ENCODE measurements at places on chromosomes 5 and 9. TPM values are rescaled to one million over a fixed set of nuclear protein-coding genes. Genes with fewer than 3 reads are reported as not detected.

DNA sequence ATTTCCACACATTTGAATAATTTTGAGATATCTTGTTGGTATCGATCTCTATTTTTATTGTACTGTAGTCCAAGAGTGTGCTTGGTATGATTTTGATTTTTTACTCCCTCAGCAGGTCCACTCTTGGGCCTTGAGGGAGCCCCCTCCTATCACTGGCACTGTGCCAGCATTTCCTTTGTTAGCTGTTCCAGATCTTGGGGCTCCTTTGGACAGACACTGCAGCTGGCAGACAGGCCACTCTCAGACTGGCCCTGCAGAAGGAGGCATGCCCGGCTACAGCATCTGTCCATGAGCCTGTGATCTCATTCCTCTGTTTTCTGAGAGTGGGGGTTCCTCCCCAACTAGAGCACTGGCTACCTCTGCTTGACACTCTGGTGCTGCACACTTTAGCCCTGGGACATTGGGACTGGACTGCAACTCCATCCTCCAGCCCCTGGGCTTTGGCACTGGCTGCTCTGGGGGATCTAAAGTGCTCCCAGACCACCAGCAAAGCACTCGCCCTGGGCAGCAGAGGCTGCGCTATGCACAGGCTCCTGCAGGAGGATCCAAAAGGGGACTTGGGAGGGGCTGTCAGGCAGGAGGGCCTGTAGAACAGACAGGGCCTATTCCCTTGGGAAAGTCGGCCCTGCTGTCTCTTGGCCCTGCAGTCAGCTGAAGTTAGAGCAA is 271.3 kb upstream of the DMAC1 start:
- DNase-seq, result no peak

GRCh38 chr9:36902080-36902716 is 131.9 kb downstream of the PAX5 start:
- DNase-seq, result no peak

- DNase-seq, result no peak
Measured at GRCh38 chr9:16052146-16052545, 499.3 kb downstream of the CCDC171 start.

- DNase-seq, result no peak
Measured at GRCh38 chr5:172771439-172772111, 580 bp upstream of the DUSP1 start.

GRCh38 chr5:138714694-138715093 is 38.5 kb upstream of the CTNNA1 start:
- DNase-seq, result no peak

Gene FAM78A
- total RNA-seq, result 36.6 TPM

Gene ZBTB26
- 6.0 TPM for total RNA-seq

Gene PKD2L2
- not detected for total RNA-seq
